ENCODE measurements at places on chromosomes 3 and 15.
A peak's percentile ranks its signal among the peaks of the same experiment; 100 is the strongest.

GRCh38 chr15:76208084-76208785 is 103.0 kb downstream of the ETFA start:
- DNase-seq, result no peak

DNA sequence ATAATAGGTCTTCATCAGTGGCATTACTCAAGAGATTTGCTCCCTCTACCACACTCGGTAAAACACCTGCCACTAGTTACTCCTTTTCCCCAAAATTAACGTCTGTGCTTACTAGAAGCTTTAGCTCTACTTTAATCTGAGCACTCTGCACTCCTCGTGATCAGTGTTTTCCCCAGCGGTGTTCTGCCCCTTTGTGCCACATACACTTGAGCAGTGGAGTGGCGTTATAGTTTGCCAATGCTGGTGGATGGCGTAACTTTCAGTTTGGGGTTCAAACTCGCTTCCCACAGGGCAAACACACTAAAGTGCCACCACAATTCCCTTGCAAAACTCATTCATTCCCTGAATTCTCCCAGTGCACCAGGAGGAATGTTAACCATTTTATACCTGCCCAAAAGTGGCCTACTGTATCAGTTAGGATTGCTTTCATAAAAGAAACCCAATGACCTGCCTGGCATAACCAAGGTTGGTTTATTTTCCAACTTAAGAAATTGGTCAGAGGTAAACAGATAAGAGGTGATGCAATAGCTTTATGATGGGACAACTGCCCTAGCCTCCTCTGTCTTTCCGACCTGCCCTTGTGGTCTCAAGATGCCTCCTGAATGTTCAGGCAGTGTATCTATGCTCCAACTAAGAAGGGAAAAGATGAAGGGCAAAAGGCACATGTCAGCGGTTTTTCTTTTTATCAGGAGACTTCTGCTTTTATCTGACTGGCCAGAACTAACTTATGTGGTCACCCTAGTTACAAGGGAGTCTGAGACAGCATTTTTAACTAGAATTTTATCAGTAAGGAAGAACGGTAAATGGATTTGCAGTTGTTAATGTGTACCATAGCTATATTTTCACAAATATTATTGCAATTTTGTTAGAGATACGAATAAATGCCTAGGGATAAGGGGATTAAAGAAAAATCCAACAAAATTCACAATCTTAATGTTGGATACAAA is 83.9 kb downstream of the FSIP1 start:
- no peak for DNase-seq

GRCh38 chr3:33113772-33114621 is at the start of gene CRTAP:
TSS of gene CRTAP (plus strand) at chr3:33114014. CDS start at chr3:33114078, 64 bp downstream.
- peak; percentile 94 for DNase-seq

GRCh38 chr3:50302095-50303012 is 1.0 kb downstream of the HYAL1 start:
- DNase-seq, result no peak

- DNase-seq, result no peak
Observed at GRCh38 chr3:4703054-4703480, 209.9 kb downstream of the ITPR1 start.

DNA sequence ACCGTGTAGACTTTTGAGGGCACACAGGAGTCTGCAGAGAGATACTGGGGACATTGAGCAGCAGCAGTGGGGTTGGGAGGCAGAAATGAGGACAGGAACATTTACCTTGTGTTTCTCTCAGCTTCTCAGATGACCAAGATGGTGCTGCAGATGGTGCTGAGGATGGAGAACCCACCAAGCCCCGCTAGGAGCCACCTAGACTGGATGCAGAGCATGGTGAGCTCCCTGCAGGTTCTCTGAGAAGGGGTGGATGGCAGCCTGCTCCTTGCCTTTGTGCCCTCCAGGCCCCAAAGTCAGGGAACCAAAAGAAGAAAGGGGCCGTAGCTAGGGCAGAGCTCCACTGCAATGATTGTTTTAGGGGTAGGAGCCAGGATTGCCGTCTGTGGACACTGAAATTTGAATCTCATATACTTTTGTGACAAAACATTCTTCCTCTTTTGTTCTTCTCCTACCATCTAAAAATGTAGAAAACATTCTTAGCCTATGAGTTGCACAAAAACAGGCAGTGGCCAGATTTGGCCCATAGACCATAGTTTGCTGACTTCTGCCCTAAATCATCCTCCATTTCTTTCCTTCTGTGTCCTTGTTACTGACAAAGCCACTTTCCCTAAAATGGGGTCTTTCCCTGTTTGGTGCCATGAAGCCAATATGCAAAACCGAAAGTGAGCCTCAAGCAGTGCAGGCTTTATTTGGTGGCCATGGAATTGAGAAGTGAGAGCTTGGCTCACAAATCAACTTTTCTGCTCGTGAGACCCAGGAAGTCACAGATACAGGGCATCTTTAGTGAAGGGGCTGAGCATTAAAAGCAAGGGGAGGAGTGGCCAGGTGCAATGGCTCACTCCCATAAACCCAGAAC is 11.9 kb upstream of the MUC20 start:
- DNase-seq, result no peak

DNA sequence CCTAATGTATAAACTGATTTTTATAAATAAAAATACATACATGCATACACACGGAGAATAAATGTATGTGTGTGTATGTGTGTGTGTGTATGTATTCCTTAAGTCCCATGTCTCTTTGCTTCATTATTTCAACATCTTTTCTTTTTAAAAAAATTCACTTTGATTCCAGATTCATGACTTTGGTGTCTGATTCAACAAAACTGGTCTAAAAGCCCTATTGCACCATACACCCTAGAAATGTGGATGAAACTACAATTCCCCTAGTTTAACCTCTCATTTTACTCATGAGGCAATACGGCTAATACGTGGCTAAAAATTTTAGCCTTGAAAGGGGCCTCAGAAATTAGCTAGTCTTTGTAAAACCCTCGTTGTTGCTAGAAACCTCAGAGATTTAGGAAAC is 228.1 kb downstream of the ADAMTS9 start:
- DNase-seq, result no peak

DNA sequence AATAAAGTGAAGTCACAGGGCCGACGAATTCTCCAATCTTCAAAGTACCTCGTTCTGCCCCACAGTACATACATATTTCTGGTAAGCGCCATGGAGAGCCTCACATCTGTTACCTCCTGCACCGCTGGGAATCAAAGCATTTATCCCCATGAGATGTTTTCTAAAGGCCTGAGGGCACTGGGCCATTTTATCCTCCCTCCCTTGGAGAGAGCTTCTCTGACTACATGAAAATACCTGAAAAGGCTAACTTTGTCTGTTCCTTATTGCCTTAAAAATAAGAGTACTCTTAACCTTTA is 148.1 kb downstream of the RORA start:
- DNase-seq, result no peak

DNA sequence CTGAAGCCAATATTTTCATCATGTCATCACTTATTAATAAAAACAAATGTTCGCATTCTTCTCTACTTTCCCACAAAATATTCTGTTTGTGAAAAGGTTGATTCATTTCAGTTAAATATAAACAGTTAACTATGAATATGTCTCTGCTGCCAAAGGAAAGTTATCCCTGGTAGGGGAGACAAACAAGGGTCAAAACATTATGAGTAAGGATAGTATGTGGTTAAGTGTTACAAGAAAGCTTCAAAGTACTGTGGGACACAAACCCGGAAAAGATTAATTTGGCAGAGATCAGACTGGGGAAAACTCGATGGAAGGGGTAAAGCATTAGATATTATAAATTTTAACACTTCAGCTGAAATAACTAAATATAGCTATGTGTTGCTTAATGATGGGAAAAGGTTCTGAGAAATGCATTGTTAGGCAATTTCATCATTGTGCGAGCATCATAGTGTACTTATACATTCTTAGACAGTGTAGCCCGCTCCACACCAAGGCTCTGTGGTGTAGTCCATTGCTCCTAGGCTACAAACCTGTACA is 436.5 kb upstream of the TBL1XR1 start:
- no peak for DNase-seq

- no peak for DNase-seq
Observed at GRCh38 chr3:154034797-154035330, 86.3 kb upstream of the ARHGEF26 start.

DNA sequence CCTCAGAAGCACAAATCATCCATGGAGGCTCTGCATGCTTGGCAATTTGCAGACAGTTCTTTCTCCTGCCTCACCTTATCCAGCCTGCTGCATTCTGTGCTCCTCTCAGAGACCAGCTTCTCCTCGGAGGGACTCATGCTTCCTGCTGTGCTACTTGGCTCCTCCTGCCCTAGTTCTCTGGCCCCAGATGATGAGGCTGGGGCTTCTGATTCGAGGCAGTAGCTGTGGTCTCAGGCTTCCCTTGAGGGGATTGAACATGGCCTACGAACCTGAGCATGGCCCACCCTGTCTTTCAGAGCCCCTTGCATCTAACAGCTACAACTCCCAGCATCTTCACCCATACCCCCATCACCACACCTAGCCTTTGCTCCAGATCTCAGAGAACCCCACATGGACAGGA is 6.7 kb downstream of the VIPR1 start:
- DNase-seq, result no peak

- DNase-seq, result no peak
Observed at GRCh38 chr3:177498037-177498857, 301.0 kb upstream of the TBL1XR1 start.

DNA sequence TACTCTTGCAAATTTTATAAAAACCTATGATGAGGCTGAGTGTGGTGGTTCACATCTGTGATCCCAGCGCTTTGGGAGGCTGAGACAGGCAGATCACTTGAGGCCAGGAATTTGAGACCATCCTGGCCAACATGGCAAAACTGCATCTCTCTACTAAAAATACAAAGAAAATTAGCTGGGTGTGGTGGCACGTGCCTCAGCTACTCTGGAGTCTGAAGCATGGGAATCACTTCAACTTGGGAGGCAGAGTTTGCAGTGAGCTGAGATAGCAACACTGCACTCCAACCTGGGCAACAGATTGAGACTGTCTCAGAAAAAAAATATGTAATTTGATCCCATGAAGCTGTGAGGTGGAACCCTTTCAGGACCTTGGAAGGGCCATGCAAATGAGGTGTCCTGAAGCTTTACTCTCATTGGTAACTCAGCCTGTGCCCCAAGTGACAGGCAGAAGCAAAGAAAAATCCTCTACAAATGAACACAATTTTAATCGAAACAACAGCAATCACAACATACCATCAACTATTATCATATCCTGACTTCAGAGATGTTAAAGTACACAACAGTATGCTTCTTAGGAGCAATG is 84.6 kb upstream of the CDV3 start:
- DNase-seq, result no peak

GRCh38 chr3:112539825-112540650 is 21.7 kb downstream of the ATG3 start:
- no peak for DNase-seq

DNA sequence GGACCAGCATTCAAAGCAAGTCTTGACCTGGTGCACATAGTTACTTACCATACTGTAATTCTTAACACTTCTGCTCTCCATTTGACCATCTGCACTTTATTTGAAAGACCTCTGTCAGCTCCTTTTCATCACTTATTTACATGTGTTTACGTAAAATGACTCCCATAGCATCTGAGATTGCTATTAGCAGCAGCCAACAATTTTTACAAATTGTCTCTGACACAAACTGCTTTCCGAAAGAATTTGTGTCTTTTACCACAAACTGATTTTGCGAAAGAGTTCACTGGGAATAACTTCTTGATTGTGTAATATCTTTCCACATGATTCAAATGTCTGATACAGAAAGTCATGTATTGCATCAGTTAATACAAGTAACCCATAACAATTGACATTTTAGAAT is 144.1 kb upstream of the PEX5L start:
- DNase-seq, result no peak

DNA sequence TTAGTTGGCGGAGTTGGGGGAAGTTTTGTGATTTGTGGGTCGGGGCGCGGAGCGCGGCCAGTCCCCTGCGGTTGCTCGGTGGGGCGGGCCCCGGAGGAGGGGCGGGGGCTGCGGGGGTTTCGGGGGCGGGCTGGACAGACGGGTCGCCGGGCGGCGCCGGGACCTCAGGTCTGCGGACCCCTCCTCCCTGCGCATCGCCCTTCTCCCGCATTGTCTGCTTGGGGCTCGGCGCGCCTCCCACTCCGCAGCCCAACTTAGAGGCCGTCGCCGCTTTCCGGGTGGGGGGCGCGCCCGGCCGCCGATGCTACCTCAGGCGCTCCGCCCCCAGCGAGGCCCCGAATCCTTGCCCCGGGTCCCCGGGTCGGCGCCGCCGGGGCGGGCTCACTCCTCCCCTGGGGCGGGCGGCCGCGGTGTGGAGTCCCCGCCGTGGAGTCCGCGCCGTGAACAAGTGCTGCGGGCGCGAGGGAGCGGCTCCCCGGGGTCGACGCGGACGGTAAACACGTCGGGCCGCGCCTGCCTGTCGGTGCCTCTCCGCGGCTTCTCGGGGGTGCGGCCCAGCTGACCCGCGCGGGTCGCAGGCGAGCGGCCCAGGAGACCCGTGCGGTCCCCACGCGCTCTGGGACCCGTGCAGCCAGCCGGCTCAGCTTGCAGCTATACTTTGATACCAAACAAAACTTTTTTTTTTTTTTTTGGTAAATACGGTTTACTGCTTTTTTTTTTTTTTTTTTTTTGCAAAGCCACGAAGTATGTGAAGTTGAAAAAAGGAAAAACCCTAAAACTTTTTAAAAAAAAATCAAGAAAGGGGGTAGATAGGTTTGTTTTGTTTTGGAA is 624 bp downstream of the AKAP13 start:
- DNase-seq, result no peak

- DNase-seq, result no peak
Observed at GRCh38 chr15:88193415-88193814, 63.1 kb downstream of the NTRK3 start.

DNA sequence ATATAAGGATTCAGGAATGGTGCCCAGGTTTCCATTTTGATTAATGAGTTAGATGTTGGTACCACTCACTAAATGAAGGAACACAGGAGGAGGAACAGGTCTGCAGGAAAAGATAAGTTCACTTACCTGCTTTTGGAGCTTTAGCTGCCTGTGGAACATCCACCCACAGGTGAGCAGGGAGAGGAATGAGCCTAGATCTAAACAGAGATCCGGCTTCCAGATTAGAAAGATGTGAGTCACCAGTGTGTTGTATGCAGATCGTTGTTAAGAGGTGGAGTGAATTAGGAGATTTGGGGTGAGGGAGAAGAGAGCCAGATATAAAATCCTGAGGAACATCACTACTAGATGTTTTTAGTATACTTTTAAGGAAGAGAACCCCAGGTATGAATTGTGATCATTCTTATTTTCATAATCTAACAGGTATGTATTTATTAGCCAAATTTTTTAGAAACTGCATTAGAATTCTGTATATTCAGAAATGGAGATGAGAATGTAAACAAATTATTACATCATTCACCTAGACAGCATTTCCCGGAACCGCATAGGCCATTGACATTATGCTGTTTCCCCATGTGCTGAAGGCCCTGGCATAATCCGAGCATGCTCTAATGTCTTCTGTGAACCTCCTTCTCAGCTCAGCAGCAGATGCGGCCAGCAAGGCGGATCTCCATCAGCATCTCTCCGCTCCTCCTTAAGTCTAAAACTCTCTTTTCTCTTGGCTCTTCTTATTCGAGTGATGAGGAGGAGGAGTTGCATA is 118.2 kb downstream of the KLHL25 start:
- DNase-seq, result no peak

DNA sequence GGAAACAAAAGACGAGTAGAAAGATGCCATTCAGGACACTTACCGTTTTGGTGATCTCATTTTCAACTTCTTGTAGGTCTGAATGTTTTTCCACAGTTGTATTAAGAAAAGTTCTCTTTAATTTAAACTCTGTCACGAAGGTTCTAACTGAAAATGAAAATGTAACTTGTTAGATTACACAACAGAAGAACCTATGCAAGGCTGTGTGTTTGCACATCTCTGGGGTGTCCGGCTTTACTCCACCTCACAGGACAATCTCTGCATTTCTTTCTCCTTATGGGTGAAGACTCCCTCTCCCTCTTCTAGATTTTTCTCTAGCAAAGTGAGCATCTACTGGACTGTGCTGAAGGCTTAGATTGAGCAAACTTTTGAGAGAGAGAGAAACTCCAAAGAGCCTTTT is 50.6 kb downstream of the HEG1 start:
- no peak for DNase-seq

All from epithelial cell of prostate (primary cell).